ENCODE measurements at places on chromosomes 12 and 14.
A peak's percentile ranks its signal among the peaks of the same experiment; 100 is the strongest.

DNA sequence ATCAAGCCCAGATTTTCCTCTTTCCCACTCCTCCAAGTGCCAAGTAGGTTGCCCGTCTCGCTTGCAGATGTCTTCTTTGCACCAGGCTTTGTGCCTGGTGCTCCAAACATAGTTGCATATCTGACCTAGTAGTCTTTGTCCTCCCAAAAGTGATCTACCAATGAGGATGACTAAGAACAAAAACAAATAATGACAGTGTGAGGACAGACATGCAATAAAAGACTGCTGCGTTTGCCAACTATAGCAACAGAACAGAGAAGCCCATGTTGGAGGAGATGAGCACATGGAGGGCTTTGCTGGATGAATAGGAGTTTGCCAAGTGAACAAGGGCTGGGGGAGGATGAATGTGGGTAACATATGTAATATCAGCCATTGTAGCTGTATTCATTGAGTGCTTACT lies 15.6 kb downstream of the DTX1 start:
- DNase-seq: no peak

DNA sequence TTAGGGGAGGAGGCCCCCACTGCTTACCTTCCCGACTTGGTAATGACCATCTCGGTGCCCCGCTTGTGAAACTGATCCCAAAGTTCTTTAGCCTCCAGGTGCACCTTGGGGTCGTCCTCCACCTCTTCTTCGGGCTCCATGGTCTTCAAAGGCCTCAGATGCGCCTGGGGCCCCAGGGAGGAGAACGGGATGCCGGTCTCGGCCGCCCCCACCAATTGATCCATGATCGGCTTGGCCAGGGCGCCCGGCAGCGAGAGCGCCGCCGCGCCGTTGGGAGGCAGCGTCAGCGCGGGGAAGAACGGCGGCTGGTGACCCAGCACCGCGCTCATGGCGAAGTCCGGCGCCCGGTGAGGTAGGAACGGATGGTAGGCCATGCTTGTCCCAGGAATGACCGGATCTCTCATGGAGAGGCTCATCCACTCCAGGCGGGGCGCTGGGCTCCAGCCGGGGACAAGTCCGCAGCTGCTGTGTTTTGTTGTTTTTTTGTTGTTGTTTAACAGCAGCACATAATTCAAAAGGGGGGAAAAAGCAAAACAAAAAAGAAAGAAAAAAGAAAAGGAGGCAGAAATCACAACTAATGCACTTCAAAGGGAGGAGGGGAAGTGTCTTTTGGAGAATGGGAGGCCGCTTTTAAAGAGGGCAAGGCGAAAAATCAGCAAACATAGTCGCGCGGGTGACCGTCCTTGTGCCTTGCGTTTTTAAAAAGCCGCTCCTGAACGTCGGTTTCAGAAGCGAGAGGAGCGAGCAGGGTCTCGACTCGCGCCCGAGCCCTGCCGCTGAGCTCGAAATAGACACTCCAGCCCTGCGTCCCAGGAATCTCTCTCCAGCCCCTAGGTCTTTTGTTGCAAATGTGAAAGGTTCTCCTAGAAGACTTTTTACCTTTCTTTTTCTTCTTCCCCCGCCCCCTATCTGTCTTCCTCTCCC lies 928 bp downstream of the TBX3 start:
- DNase-seq: no peak

DNA sequence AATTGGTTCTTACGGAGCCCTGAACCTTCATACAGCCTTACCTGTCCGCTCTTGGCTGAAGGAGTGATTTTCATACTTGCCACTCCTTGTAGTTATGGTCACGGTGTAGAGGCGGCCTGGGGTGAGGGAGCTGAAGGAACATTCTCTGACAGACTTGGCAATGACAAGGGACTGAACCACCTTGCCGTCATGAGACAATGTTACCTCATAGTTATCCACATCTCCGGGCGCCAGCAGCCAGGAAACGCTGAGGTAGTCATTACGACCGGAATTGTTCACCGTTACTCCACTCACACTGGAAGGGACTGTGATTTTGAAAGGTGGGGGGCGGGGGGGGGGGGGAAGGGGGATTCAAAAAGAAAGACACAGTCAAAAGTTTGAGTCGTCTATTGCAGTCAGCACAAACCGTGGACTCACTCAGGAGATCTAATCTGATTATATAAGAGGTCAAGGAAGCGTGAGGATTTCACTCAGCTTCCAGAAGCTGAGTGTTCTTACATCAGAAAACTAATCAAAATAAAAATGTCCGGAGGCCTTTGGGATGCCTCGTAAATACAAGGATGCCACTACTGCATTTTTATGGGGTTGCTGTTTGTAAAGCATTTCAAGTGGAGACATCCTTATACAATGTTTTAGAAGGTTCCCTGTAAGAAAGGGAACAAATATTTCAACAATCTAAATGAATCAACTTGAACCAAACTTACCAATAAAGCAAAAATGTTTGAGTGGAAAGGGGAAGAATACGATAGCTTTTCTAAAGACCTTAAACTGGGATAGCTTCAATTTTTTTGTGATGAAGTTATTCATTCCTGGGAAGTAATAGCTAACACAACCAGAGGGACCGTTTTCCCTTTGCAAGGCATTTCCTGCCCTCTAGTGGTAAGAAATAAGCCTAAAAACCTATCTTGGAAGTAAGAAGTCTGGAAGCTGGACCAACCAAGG lies 60.6 kb downstream of the PTPRB start:
- DNase-seq: no peak

DNA sequence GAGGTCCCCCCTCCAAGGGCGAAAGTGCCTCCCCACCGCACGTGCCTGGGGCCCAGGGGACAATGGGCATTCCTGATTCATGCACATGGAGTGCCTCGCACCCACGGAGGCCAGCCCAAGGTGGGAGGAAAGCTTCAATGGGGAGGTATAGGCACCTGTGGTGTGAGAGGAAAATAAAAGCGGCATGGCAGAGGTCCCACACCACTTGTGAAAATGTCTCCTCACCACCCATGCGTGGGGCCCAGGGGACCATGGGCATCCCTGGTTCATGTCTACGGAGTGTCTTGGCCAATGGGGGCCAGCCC lies 384.7 kb downstream of the ALG10 start:
- DNase-seq: peak; percentile 5

GRCh38 chr14:71198687-71199086 lies 291.4 kb downstream of the PCNX1 start:
- no peak for DNase-seq

DNA sequence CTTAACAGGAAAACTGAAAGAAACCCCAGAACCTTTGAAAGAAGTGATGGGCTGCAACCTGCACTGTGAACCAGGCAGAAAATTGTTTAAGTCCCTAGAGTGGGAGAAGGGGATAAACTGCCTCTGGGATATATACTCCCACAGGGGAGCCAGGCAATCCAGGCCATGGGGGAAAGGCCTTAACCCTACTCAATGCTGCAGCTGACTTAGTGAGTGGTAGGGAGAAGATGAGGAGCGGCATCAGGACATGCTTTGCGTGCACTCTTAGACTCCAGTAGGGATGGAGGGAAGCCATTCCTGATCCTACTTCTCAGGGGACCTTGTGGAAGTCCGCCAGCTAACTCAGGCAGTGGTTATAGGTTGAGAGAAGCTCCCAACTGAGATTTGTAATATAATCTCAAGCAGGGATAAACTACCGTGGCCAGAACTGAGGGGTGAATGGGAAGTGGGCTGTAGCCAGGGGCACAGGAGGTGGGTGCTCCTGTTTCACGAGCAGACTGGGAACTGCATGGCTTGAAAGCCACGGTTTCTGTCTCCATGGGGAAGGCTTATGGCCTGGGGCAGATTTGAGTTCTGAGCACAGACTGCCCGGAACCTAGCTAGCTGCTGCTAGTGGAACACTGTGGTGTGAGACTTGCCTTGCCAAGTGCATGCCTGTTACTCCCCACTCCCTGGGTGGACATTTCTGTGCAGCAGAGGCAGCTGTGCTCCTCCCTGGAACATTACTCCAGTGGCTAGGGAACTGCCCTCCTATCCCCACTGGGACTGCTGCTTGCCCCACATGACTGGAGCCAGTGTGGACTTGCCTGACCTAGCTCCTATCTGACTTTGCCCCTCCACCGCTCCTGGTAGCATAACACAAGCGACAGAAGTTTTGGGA lies 119.2 kb upstream of the SCAF11 start:
- no peak for DNase-seq

DNA sequence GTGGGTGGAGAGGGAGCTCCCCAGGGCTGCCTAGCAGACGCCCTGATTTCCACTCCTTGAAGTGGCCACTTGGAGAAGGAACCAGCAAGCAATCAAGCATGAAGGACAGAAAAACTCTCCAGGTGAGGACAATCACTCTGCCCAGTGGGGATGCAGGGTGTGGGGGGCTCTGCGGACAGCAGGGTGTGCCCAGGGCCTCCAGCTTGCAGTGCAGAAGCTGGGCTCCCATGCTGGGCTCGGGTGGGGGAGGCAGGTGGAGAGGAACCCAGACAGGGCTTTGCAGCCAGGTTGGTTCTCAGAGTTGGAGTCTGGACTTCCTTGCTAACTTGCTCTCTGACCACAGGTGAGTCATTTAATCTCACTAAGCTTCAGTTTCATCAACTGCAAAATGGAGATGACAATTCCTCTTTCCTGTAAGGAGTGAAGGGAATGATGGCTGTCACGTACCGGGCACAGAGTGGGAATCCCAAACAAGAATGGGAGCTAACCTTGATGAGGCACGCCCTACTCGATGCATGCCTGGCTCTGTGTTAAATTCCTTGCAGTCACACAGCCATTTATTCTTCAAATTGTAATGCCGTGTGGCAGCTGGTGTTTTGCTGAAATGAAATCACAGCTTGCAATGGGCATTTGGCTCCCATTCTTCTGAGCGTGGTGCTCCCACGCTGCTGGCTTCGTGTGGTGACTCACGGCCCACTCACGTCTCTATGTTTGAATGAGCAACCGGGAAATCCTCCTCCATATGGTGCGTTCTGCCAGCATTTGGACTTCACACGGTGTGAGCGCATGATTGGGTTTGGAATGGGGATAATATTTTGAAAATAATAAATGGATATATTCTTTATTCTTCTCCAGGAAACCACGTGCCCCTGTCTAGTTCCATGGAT lies 75.2 kb downstream of the PRIMA1 start:
- DNase-seq: no peak

DNA sequence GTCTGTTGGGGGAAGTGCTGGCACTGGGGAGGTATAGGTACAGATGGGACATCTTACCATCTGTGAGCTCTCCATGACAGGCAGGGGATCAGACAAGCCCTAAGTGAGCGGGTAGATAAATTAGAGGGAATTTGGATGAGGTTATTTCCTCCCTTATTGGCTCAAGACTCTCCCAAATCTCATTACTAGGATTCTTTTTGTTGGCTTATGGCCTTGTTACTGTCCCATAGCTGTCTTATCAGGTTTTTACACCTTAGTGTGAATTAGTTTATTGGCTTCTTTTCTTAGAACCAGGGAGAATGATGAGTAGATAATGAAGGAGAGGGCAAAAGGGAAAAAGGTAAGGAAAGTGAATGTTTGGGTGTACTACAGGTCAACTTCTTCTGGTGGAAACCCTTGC lies 191.1 kb upstream of the PRICKLE1 start:
- no peak for DNase-seq

GRCh38 chr14:70891737-70892136 lies 15.5 kb upstream of the PCNX1 start:
- DNase-seq: no peak

DNA sequence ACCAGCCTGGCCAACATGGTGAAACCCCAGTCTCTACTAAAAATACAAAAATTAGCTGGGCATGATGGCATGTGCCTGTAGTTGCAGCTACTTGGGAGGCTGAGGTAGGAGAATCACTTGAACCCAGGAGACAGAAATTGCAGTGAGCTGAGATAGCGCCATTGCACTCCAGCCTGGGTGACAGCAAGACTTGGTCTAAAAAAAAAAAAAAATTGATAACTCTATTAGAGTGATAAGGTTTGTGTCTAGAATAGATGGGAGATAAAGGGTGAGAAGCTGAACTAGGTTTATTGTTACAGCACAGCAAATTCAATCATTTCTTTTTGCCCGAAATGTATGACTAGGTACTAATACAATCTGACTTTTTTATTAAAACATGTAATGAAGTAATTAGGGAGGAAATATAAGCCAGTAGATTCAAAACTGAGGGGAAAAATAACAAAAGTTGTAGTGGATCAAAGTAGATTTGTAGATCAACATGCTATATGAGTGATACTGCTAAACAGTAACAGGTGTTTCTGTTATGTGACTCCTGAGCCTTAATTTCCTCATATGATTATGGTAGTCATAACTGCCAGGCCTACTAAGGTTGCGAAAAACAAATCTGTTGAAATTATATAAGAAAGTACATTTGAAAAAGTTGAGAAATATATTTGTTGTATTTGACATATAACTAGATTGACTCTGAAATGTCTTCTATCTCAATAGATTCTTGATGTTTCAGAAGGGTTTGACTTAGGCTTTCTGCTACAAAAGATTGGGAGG lies 83.6 kb downstream of the WNK1 start:
- DNase-seq: no peak

- no peak for DNase-seq
Measured at GRCh38 chr12:87054226-87054625, 798.0 kb upstream of the MGAT4C start.

- no peak for DNase-seq
Measured at GRCh38 chr12:15580431-15580830, 208.8 kb downstream of the EPS8 start.

- DNase-seq: peak; percentile 30
Measured at GRCh38 chr12:8860165-8860961, 37.9 kb downstream of the A2ML1 start.

DNA sequence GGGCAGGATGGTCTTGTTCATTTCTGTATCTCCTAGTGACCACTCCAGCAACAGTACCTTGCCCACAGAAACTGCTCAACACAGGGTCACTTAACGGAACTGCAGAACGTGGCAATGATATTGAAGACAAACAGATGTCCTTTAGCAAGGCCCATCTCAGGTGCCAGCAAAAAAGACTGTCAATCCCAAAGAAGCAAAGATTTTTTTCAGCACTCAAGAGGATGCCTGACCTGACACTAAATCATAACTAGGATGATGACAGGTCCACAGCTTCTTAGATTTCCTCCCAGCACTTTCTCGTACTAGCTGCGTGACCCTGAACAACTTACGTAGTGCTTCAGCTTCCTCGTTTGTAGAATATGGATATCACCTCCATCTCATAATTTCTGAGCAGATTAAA lies 39.4 kb downstream of the ATP2B1 start:
- no peak for DNase-seq

GRCh38 chr12:118830296-118830695 lies 151.0 kb upstream of the SRRM4 start:
- DNase-seq: no peak

DNA sequence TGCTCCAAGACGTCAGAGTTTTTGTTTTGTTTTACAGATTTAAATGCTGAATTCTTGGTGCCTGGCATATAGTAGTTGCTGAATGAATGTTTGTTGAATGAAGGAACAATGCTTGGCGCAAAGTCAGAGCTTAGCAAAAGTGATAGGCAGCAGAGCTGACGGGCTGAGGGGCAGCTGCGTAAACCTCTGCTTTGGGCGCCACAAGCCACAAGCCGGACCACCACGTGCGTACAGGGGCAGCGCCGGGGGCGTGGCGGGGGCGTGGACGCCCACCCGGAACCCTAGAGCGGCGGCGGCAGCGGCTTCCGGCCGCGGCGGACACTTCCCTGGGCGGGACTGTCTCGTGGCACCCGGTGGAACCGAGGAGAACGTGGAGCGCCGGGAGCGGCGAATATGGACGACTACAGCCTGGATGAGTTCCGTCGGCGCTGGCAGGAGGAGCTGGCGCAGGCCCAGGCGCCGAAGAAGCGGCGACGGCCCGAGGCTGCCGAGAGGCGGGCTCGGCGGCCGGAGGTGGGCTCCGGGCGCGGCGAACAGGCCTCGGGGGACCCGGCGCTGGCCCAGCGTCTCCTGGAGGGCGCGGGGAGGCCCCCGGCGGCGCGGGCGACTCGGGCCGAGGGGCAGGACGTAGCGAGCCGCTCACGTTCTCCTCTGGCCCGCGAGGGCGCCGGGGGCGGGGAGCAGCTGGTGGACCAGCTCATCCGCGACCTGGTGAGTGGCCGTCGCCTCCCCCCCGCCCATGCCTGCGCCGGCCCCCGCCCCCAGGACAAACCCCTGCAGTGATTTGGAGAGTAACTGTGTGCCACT lies at the start of gene FBXW8:
TSS of gene FBXW8 (plus strand) at position 306 of the 807 bp plus-strand sequence. CDS start at position 394, 88 bp downstream.
- peak; percentile 85 for DNase-seq

Data from activated T-cell treated with anti-CD3 and anti-CD28 coated beads, Interleukin-2, amount 50 U/mL, for 24 hours (primary cell).